ENCODE measurements at places on chromosomes 11 and 22. TPM values are rescaled to one million over a fixed set of nuclear protein-coding genes. Genes with fewer than 3 reads are reported as not detected.

DNA sequence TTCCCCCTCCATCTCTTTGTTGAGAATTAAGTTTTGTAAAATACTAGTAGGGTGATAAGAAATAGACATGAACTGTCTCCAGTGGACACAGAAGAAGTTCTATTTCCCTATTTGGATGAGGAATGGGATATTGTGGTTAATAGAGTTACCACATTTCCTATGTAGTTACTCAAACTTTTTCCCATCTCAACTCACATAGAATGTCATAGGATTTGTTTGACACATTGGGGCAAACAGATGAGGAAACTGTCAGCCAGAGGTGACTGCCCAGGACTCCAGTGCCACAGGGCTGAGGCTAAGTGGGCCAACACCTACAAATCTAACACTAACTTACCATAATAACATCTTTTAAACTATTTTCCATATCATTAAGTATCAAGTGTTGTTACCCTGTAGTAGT is 58.3 kb downstream of the CCDC83 start:
- DNase-seq = no peak

- DNase-seq = no peak
Measured at GRCh38 chr11:116374085-116374484, 398.7 kb downstream of the BUD13 start.

DNA sequence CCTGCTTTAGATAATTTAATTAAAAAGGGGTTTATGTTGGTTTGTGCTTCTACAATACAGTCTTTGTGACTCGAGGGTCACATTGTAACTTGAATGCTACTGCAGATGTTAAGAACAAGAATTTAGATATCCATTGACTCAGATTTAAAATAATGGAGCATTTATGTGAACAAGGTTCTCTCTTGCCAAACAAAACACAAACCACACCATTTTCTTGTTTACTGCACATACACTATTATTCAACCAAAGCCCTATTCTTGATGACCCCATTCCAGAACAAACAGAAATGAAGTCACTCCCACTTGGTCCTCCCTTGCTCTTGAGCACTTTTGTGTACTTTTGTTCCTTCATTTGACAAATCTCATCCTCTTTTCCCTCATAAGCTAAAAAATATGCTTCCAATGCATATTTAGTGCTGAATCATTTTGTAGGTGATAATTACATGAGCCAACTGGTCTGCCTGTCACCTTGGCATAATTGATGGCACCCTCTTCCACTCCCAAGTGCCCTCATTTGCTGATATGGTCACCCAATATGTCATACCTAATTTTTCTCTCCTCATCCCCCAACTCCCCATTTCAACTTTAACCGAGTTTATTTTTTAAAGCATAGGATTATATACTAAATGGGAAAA is 2.8 kb downstream of the C11orf71 start:
- no peak for DNase-seq

DNA sequence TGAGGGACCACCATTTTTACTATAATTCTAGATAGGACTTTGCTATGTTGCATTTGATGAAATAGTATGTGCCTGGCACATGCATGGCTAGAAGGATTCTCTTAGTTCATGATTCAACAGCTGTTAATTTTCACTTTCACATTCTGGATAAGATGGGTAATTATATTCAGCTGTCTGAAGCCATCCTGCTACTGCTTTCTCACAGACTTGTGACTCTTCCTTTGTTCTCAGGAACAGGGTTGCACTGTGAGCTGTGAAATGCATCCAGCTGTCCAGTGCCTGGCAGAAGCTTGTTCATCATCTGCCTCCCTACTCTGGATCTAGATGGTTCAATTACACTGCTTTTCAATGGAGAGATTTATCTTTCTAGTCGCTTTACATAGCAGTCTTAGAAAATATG is 610.1 kb upstream of the ANO5 start:
- no peak for DNase-seq

DNA sequence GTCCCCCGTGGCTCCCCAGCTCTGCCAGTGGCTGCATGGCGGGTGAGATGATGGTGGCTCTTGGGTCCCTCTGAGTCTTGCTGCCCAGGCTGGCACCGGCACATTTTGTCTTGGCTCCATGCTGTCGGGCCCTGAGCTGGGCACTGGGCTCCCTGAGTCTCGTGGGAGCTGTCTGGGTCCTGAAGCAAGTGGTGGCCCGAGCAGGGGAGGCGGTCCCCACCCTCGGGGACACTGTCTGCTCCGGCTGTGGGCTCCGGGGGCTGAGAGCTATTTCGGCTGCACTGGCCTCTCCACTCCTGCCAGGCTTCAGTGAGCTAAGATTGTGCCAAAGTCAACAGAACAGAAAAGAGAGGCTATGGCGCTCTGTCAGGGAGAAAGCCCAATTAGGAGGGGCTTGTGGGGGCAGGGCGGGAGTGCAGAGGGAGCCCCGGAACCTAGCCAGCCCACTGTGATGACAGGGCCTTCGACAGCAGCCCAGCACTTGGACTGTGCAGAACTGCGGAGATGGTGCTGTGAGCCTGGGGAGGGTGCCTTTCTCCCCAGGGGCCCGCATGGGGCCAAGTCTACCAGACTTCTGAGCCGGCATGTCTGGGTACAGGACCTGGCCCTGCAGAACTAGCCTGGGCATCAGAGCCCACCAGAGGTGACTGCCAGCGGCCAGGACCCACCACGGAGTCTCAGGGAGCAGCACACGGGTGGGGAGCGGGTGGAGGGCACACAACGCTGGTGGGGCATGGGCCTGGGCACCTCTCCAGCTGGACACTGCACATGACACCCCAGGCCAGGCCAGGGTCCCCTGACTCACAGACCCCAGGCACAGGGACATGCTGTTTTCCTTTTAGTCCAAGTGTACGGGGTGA is 38.0 kb downstream of the RTN4R start:
- no peak for DNase-seq

- no peak for DNase-seq
Measured at GRCh38 chr22:32684822-32685187, 116.7 kb upstream of the TIMP3 start.

- no peak for DNase-seq
Measured at GRCh38 chr22:47816121-47816862, 1053.8 kb downstream of the TBC1D22A start.

GRCh38 chr22:41382098-41382578 is 396 bp downstream of the TEF start:
- DNase-seq = peak; percentile 69

DNA sequence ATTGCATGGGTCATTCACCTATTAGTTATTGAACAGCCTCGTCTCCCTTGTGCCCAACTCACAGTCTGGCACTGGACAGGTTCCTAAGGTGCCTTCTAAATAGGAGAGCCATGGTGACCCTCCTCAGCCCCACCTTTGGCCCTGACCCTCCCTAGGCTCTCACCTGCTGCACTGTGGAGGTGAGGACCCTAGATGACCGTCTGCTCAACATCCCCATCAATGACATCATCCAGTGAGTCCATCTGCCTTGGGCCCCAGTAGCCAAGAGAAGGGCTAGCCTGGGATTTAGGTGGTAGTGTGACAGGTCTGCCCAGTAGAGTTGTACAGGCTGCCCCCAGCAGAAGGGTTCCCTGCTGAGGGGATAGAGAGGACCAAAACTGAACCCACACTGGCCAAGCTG is 13.6 kb downstream of the UCP2 start:
- no peak for DNase-seq

DNA sequence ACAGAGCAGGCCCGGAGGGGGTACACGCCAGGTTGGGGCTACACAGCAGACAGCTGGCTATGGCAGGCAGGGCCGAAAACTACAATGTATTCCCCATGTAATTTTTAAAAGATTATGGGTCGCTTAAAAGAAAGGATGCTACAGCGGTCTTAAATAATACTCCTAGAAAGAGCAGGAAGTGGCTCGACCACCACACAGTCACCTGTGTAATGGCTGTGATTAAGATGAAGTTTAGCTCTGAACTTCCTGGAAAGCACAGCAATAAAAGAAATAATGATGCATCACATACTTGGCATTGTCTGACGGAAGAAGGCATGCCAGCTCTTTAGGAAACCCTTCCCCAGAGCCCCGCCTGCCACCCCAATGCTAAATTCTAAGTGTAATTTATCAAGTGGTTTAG is 32.6 kb downstream of the WNT11 start:
- no peak for DNase-seq

GRCh38 chr11:59898650-59899049 is 20.1 kb downstream of the OOSP3 start:
- no peak for DNase-seq

DNA sequence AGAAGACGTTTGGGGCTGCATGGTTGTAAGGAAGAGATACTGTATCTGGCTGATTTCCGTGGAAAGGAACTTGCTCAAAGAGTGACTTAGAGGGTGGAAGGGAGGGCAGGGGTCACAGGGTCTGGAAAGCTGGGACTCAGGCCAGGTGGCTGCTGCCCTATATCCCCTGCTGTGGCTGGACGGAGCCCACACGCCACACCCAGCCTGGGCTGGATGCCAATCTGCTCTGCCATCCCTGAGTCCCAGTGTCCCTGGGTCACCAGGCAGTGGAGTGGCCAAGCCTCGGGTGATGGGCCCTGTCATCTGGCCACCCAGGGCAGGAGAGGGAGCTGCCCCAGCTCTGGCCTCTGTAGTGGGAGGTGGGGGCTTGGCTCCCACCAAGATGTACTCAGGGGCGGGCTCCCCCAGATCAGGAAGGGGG is 26.5 kb upstream of the KRTAP5-7 start:
- DNase-seq = peak; percentile 57

DNA sequence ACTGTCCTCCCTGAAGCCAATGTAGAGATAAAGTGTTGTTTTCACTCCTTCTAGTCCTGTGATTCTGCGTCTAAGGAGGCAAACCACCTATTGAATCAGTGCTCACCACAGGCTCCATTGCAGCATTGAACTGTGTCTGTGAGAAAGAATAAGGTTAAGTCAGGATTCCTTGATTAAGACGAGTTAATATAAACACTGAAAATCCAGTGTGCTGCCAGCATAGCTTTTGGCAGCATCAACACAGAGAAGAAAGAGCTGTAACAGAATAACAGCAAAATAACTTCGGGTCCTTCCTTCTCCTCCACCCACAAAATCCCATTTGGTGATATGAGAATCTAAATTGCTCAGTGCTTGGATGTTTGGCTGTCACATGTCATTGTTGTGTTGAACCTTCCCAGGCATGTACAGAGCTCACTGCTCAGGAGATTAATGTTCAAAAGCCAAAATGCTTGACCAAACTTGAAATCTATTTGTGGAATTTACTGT is 185.2 kb upstream of the DDI1 start:
- DNase-seq = no peak

GRCh38 chr22:46040471-46041465 is 63.8 kb upstream of the WNT7B start:
- no peak for DNase-seq

DNA sequence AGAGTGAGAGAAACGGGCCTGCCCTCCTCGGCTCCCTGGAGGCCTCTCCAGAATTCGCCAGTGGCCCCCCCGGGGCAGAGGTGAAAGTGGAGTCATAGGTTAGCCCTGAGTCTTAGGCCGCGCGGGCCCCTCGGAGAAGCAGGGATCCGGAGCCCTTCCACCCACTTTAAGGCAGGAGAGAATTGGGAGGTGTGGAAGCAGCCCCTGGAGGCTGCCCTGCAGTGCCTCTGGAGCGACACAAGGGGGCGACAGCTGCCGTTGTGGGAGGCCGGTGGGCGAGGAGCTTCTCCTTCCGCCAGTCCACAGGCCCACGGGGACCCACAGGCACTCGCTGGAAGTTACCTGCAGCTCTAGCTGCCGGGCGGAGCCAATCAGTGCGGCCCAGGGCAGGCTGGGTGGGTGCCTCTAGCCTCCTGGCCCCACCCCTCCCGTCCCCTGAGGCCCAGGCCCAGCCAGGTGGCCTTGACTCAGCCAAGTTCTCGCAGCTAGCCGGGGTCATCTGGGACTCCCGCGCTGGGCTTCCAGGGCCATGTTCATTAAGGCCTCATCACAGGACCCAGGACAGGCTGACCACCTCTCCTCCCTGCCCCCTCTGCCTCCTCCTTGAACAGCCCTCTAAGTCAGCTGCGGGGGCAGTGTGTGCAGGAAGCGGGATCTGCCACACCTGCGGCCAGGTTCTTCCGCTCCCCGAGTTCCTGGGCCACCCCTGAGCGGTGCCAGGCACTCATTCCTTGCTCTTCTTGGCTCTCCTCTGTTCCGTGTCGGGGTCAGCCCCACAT is 5.0 kb downstream of the DGKZ start:
- DNase-seq = peak; percentile 66

DNA sequence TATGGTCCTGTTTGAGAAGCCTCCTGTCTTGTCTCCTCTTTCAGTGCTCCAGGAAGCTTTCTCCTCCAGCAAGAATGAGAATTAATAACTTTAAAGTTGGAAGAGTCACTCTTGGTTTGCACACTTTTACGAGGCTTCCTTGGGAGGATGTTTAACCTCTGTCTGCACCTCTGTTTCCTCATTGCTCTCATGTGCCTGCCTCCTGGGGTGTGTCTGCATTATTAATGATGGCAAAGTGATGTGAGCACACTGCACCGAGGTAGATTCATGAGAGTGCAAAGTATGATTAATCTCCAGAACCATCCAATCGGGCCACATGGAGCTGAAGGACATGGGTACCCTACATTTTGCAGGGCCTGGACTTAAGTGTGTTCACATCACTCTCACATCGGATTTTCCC is 73.5 kb upstream of the TENM4 start:
- DNase-seq = no peak

DNA sequence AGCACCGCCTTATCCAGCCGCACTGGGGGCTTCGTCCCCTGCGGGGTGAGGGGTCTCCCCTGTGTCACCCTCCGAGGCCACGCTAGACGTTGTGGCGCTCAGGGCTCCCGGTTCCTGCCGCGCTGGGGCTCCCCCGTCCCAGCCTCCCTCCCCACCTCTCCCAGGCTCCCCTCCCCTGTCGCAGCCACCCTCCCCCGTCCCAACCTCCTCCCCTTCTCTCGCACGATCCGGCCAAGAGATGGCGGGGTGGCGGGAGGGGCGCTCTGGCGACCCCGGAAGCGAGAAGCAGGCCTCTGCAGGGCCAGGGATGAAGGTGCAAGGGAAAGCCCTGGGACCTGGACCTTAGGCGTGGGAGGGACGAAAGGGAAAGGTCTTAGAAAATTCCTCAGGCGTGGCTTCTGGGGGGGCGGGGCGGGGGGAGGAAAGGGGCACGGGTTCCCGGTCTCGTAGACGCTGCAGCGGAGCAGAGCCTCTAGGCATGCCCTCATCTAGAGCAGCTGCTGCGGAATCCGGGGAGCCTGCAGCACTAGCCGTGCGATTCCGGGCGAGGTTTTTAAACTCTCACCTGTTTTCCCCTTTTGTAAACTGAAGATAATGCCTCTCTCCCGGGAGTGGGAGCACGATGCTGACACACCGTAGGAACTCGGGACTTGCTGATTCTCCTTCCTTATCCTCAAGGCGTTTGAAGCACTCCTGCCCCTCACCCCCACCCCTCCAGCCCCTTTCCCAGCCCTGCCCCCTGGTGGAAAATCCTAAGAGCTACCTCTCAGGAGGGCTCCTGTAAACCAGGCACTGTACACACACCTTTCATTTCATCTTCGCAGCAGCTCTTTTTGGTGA is 14.4 kb downstream of the KCNJ5 start:
- DNase-seq = no peak

GRCh38 chr22:27531782-27532530 is 269.6 kb downstream of the MN1 start:
- no peak for DNase-seq

Gene CBLIF
- total RNA-seq = not detected

Gene NFAM1
- total RNA-seq = 1.6 TPM

Gene KCNC1
- total RNA-seq = 0.07 TPM

Gene GLB1L3
- total RNA-seq = not detected

Gene OR10A3
- not detected for total RNA-seq

Gene CNGA4
- not detected for total RNA-seq

Gene CABP7
- not detected for total RNA-seq

Gene FAM227A
- total RNA-seq = 0.55 TPM

Gene OR10D3
- not detected for total RNA-seq

Gene B3GAT3
- 10.4 TPM for total RNA-seq

Gene TNNT3
- total RNA-seq = 35.8 TPM

Gene RFPL2
- not detected for total RNA-seq

Gene IGLL1
- total RNA-seq = not detected

Gene CRYAB
- total RNA-seq = 8,011 TPM
